ENCODE measurements at places on chromosomes 1 and 21.

DNA sequence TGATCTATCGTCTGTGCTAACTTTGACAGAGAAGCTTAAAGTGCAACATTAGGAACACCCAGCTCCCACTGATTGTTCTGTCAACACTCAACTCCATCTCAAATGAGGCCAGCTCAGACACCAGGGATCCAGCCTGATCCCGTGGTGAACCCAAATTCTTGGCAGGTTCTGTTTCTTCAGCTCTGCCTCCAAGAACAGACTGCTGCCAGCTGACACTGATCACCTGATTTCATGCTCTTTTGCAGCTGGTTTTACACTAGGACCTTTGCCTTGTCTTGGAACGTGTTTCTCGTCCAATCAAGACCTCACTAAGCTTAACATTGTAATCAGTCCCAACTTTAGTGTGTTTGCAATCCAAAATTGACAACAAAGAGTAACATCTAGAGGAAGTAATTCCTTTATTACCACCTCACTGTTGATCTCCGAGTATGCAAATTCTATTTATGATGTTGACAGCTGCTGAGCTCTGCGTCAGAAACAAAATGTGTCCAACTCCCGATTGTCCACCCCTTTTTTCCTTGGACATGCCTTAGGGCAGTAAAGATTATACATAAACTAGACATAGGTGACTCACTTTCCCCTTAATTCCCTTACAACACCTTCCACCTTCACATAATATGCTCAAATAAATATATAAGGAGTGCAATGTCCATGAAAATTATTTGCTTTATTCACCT is 1.6 kb upstream of the HYI start:
- no peak for DNase-seq

- DNase-seq = no peak
These were observed 12.2 kb downstream of the OR2B11 start for GRCh38 chr1:247445526-247446356.

DNA sequence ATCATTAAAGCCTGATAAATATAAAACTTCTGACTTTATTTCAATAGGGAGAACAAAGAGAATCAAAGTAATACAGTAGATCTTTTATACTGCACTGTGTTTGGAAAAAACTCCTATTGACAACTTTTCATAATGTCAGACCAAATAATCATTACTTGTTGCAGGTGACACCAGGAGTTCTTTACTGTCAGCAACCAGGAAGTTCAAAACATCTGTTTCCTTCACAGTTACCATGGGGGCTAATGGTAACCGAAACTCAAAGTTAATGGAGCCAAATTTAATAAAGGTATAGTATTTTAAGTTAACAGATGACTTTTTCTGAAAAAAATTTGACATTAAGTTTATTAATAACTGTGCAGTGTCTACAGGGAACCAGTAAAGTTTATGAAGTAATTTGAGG is 10.6 kb downstream of the EFCAB7 start:
- no peak for DNase-seq

GRCh38 chr1:177301425-177302124 is 130.8 kb downstream of the BRINP2 start:
- no peak for DNase-seq

DNA sequence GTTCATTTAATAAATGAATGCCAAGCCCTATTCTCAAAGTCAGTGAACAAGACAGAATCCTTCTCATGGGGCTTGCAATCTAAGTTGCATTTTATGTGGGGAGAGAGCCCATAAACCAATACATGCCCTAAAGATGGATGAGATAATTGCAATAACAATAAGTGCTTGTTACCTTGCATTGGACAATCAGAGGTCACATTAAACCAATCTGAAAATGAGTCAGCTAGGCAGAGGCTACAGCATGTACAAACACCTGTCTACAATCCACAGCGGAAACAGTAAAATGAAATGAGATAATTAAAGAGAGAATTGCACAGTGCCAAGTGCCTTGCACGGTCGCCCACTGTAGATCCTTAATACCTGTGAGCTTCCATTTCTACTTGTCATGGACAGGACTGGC is 7.4 kb upstream of the IGFN1 start:
- DNase-seq = peak; percentile 30

DNA sequence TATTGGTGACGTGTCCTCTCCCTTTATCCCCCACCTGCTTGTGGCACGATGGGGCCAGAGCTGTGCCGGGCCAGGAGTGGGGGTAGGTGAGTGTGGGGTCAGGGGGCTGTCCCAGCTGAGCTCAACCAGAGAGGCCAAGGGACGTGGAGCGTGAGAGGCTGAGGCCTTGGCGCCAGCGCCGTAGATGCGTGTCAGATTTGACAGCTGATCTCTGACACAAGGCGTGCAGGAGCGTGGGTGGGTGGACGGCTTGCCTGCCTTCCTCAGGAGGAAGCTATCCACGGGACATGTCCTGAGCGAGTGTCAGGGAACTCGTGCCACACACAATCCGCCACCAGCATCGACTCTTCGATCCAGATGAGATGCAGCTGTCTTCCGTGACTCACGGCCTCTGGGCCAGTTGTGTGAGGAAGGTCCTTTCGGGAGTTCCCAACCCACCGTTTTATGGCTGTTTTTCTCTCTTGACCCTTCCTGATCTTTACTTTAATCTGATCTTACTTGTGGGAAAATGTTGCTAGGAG is 56.7 kb downstream of the SPSB1 start:
- DNase-seq = no peak

- DNase-seq = no peak
These were observed 25.0 kb downstream of the RNU5D-1 start for GRCh38 chr1:44705938-44706337.

DNA sequence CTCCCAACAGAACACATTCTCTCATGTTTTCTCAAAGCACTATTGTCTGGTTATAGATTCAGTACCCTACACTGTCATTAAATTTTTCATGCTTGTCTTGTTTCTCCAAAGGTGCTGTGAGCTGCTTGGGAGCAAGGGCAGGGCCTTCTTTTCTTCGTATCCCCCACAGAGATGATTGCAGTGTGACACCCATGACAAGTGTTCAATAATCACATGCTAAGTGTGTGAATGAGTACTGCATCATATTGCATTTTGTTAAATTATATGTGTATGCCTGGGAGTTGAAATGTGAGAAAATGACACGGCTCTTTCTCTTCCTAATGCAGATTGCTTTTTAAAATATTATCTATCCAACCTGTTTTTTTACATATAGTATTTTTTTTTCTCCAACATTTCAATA is 57.3 kb upstream of the MAGI3 start:
- no peak for DNase-seq

DNA sequence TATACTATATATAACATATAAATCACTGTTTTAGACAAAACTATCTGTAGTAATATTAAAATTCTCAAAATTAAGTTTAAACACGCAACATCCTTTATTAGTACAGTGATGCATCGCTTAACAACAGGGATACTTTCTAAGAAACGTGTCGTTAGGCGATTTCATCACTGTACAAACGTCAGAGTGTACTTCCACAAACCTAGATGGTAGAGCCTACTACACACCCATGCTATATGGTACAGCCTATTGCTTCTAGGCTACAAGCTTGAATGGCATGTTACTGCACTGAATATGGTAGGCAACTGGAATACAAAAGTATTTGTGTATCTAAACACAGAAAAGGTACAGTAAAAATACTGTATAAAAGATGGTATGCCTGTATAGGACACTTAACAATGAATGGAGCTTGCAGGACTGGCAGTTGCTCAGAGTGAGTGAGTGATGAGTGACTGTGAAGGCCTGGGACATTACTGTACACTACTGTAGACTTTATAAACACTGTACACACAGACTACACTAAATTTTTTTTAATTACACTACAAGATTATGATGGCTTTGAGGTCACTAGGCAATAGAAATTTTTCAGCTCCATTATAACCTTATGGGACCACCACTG is 10.5 kb downstream of the FOXJ3 start:
- DNase-seq = no peak

- no peak for DNase-seq
These were observed 18.3 kb downstream of the SUCO start for GRCh38 chr1:172551279-172551678.

- DNase-seq = no peak
These were observed 146.6 kb downstream of the VPS13D start for GRCh38 chr1:12376236-12377045.

GRCh38 chr1:65704318-65704717 is 88.4 kb upstream of the PDE4B start:
- no peak for DNase-seq

DNA sequence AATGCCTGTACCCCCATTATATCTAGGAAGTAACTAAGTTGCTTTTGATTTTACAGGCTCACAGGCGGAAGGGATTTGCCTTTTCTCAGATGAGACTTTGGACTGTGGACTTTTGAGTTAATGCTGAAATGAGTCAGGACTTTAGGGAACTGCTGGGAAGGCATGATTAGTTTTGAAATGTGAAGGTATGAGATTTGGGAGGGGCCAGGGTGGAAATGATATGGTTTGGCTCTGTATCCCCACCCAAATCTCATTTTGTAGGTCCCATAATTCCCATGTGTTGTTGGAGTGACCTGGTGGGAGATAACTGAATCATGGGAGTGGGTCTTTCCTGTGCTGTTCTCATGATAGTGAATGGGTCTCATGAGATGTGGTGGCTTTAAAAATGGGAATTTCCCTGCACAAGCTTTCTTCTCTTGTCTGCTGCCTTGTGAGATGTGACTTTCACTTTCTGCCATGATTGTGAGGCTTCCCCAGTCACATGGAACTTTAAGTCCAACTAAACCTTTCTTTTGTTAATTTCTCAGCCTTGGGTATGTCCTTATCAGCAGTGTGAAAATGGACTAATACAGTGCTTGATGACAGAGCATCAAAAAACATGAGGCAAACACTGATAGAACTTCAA is 1119.5 kb downstream of the PLA2G4A start:
- no peak for DNase-seq

DNA sequence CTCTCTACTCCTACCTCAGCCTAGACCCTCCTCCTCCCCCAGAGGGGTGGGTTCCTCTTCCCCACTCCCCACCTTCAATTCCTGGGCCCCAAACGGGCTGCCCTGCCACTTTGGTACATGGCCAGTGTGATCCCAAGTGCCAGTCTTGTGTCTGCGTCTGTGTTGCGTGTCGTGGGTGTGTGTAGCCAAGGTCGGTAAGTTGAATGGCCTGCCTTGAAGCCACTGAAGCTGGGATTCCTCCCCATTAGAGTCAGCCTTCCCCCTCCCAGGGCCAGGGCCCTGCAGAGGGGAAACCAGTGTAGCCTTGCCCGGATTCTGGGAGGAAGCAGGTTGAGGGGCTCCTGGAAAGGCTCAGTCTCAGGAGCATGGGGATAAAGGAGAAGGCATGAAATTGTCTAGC is 21.6 kb upstream of the VPS13D start:
- no peak for DNase-seq

DNA sequence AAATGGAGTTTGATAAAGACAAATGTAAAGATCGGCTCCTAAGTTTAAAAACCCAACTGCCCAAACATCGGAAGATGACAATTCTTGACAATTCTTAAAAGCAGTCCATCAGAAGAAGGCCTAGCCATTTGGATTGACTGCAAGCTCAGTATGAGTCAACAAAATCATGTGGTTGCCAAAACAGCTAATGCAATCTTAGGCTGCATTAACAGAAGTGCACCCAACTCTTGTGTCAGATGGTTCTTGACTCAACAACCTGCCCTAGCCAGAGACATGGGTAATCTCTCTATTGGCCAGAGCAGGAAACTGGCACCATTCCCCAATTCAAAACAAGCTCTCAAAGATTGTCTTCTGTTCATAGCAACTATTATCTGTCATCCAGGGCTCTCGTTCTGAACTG is 9.9 kb upstream of the NCF2 start:
- DNase-seq = no peak

DNA sequence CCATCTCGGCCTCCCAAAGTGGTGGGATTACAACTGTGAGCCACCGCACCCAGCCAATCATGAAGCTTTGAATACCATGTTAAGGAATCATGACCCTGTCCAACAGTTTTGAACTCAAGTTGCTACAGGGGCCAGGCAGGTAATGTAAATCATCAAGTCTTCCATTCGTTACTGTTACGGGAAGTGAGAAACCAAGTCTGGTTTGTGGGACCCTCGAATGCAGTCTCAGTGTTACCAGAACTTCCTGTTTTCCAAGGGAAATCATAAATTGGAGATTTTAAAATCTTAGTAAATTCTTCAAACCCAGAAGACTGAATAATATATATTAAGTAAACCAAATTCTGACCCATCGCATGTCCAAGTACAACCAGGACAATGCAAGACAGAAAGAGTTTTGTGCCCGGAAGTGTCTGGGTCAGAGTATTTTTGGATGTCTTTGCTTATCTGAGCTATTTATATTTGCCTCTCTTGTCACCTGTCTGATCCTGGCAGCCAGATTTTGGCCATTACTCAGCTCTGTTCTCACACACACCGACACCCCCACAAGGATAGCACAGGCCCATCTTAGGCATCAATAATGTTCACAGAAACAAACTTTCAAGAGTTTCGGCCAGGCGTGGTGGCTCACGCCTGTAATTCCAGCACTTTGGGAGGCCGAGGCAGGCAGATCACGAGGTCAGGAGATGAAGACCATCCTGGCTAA is 8.8 kb downstream of the ATP5IF1 start:
- no peak for DNase-seq

DNA sequence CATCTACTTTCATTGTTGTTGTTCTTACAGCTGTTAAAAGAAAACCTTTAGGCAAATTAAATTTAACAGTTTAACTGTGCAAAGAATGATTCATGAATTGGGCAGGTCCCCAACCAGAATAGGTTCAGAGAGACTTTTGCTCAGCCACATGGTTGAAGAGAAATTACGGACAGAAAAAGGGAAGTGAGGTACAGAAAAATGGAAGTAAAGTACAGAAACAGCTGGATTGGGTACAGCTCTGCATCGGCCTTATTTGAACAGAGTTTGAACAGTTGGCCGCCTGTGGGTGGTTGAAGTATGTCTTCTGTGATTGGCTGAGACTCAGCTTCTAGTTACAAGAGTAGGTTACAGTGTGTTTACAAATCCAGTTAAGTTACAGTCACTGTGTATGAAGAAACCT is 210.1 kb downstream of the FGGY start:
- DNase-seq = no peak

- no peak for DNase-seq
These were observed 648.2 kb downstream of the SMYD3 start for GRCh38 chr1:245858722-245859492.

- DNase-seq = no peak
These were observed 22.3 kb downstream of the NOL9 start for GRCh38 chr1:6531996-6532395.

DNA sequence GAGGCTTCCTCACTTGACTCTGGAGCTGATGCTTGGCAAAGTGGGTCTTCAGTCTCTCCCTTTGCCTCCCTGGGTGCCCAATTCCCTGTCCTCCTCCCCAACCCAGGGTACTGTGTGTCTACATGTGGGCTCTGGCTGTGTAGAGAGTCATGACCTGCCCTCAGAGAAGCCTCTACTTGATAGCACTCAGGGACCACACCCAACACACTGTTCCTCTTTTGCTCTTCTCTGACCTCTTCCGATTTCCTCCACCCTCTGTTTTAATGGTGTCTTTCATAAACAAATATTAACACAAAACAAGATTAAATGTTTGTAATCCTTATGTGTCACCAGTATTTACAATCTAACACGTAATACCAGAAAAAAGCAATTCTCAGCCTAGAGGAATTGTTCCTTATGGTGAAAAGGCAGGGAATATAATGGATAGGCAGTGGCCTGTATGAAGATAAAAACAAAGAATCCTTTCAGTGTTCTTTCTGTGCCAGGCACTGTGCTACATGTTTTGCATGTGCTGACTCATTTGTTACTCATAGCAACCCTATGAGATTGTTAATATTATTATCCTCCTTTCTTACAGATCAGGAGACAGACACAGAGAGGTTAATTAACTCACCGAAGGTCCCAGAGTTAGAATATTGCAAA is 58.2 kb downstream of the HSD3B1 start:
- DNase-seq = no peak

Data from NCI-H1105 treated with DMSO at 0.1 percent for 48 hours (cell line).